ENCODE measurements at places on chromosomes 5 and 9.

DNA sequence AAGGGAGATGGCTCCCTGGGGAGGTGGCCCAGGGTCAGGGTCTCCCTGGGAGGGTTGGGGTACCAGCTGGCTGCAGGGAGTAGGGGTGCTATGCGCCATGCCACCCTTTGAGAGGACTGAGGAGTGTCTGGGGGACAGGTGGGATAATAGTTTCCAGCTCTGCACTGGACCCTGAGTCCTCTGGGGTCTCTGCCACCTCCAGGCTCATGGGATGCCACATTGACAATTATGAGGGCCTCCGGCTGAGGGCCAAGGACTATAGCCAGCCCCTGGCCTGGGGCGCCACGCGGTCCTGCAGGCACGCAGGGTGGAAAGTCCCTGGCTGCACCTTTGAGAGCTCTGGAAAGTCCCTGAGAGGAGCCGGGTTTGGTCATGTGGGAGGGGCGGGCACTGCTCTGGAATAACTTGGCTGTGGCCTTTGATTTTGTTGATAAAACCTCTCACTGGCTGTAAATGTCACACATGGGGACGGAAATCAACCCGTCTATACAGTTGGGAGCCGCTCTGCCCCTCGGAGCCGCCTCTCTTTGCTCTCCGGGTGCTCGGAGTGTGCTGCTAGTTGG, 16.0 kb downstream of the TRAF2 start:
- peak; percentile 87 for DNase-seq

DNA sequence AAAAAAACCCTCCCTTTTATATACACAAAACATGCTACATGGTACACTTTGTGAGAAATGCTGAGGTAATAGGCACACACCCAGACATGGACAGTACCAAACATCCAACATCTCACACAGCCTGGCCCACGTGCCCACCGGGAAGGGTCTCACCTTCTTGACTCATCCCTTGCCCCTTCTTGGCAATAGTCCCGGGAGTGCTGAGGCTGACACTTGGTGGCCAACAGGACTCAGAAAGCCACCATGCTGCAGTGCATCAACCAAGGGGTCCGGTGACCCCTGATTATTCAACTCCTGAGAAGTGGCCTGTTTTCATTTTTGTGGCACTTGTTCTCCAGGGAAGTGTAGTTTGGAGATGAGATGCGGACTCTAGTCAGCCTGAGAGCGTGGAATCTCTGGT, 35.0 kb downstream of the ANGPTL2 start:
- no peak for DNase-seq

DNA sequence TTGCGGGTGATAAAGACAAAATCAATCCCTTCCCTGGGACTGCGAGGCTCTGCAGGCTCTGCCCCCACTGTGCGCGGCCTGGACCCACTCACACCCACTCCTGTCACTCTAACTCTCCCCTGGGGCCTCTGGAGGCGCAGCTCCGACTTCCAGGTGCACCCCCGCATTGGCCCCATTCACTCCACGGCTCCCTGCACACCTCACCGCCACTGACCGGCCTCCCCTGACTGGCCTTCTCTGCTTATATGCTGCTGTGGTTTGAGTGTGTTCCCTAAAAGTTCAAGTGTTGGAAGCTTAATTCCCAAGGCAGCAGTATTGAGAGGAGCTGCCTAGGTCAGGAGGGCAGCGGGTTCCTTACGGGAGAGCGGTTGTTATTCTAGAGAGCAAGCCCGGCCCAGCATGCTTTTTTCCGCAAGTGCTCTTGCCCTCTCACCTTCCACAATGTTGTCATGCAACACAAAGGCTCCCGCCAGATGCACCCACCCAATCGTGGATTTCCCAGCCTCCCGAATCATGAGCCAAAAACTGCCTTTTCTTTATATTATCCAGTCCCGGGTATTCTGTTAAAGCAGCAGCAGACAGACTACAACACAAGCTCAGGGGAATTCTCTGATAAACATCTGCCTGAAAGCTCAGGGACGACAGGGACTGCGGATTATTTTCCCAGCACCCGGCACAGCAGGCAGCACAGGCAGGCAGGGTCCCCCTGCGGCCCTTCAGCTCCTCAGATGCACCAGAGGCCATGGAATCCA, 73.5 kb upstream of the LRRTM2 start:
- no peak for DNase-seq

DNA sequence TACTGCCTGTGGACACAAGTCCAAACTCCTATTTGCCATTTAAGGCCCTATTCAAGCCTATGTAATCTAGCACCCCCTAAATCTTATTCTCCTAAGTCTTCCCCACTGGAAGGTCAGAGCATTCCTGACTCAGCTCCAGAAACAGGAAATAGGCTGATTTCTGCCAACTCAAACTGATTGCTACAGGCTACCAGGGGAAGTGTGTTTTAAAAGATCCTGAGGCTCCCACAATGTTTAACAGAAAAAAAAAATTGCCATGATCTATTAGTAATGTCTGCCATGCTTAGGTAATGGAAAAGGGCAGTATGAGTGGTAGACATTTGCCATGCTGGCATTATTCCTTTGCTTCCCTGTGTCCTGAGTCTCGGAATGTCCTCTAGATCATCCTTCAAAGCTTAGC, 65.8 kb upstream of the BRINP1 start:
- DNase-seq = no peak

- no peak for DNase-seq
Measured at GRCh38 chr5:56025151-56025885, 30.6 kb upstream of the IL6ST start.

GRCh38 chr5:158759283-158759682, 340.4 kb downstream of the EBF1 start:
- DNase-seq = no peak

DNA sequence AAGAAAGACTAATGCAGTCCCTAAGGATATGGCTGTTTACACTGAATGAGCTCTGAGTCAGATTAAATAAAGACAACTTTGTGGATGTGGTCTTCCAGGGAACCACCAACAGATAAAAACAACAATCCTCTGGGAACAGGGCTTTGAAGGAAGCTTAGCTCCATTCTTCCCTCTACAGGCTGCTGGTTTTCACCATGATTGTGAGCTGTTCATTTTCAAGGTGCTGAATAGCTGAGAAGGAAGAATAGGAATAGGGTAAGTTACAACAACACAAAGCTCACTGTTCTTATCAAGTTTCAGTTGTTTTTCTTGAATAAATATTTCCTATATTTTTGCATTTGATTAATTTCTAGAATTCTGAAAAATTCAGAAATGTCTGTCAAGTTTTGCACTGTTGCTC, 25.9 kb upstream of the PTAR1 start:
- DNase-seq = no peak

GRCh38 chr5:98789029-98789428, 15.6 kb downstream of the RGMB start:
- no peak for DNase-seq

- no peak for DNase-seq
Measured at GRCh38 chr9:13725516-13725915, 446.0 kb upstream of the MPDZ start.

- no peak for DNase-seq
Measured at GRCh38 chr9:90064971-90065370, 460.2 kb downstream of the GADD45G start.

DNA sequence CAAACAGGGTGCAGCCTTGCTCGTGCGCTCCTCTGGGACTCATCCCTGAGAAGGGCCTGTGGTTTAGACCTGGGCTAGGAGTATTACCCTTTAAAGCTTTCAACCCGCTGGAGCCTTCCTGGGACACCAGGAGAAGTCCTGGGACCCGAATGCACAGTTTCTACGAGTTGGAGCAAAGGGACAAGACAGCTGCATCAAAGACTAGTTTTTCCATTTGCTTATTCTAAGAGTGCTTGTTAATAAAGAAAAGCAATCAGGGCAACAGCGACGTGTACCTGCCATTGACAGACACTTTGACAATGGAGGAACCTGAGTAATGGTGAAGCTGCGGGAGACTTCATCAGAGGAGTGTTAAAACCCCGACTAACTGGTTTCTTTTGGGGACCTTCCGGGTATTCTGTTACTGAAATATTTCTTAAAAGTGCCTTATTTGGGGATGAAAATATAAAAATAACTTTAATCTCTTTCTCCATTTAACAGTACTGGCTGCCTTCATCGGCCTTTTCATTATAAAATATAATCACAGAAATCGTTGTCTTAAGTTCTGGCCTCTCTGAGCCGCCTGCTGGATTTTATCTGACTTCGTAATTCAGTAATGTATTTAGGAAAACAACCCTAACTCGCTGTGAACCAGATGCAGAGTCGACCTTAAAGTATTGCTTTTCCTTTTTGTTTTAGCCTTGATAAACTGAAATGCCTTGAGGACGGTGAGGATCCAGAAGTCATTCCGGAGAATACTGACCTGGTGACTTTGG, 732 bp downstream of the SNAPC3 start:
- DNase-seq = no peak

GRCh38 chr9:81108391-81108790, 581.0 kb downstream of the TLE1 start:
- DNase-seq = no peak

DNA sequence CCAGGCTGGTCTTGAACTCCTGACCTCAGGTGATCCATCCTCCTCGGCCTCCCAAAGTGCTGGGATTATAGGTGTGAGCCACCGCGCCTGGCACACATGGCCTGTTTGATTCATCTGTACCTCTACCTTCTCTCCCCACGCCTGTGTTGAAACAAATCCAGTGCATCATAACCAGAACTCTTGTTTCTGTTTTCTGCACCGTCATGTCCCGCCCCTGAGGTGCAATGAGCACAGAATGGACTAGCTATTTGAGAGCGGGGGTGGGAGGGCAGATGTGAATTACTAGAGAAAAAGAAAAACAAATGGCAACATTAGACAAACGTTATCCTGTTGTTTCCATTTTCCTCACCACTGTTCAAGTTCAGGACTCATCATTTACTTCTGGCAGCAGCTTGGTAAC, 10.7 kb upstream of the FAM193B start:
- DNase-seq = no peak

GRCh38 chr5:146003852-146004251, 67.5 kb downstream of the SH3RF2 start:
- DNase-seq = no peak

GRCh38 chr5:176418251-176418650, 1.9 kb upstream of the CLTB start:
- no peak for DNase-seq

- no peak for DNase-seq
Measured at GRCh38 chr5:32638309-32638708, 53.0 kb downstream of the SUB1 start.

- DNase-seq = no peak
Measured at GRCh38 chr5:159881967-159882366, 34.3 kb upstream of the ADRA1B start.

DNA sequence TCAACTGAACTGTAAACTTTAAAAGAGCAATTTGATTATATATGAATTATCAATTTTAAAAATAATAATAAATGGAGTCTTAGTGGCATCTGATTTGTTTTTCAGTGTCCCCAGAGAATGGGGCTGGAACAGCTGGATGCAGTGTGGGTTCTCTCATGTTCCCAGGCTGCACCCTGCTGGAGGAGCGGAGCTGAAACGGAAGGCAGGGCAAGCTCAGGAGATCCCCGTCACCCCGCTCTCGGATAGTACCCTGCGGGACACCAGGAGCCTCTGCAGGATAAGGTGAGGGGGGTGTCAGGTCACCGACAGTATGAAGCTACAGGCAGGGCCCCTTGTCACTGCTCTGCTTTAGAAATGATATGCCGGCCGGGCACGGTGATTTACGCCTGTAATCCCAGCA, 57.3 kb downstream of the S1PR3 start:
- DNase-seq = no peak

- DNase-seq = no peak
Measured at GRCh38 chr9:127944586-127945218, 7.0 kb upstream of the DPM2 start.

DNA sequence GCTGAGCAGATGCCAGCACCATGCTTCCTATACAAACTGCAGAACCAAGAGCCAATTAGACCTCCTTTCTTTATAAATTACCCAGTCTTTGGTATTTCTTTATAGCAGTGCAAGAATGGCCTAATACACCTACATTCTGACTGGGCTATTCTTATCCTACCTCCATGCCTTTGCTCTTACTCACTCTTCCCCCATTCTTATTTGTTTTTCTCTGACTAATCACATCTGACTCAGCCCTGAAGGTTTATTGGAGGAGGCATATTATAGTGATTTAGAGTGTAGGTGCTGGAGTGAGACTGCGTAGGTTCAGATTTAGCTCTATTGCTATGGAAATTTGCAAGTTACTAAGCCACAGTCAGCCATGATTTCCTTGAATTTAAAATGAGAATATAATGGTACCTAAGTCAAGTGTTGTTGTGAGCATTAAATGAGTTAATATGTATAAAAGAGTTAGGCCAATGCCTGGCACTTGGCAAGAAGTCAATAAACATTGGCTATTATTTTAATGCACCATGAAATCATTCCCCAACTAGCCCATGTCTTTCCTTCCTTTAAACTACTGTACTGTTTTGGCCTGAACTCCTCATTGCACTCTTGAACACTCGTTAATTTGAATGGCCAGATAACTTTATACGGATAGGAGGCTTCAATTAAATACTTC, 531.2 kb upstream of the ZNF608 start:
- no peak for DNase-seq
